ENCODE measurements at places on chromosomes 3 and 15. TPM values are rescaled to one million over a fixed set of nuclear protein-coding genes. Genes with fewer than 3 reads are reported as not detected.

ZNF385D gene
- total RNA-seq, result not detected

GOLGA6L6 gene
- not detected for total RNA-seq

CDHR4 gene
- total RNA-seq, result not detected

LHFPL4 gene
- total RNA-seq, result not detected

HTR3E gene
- total RNA-seq, result not detected

QTRT2 gene
- 27.5 TPM for total RNA-seq

ECE2 gene
- total RNA-seq, result not detected

DNA sequence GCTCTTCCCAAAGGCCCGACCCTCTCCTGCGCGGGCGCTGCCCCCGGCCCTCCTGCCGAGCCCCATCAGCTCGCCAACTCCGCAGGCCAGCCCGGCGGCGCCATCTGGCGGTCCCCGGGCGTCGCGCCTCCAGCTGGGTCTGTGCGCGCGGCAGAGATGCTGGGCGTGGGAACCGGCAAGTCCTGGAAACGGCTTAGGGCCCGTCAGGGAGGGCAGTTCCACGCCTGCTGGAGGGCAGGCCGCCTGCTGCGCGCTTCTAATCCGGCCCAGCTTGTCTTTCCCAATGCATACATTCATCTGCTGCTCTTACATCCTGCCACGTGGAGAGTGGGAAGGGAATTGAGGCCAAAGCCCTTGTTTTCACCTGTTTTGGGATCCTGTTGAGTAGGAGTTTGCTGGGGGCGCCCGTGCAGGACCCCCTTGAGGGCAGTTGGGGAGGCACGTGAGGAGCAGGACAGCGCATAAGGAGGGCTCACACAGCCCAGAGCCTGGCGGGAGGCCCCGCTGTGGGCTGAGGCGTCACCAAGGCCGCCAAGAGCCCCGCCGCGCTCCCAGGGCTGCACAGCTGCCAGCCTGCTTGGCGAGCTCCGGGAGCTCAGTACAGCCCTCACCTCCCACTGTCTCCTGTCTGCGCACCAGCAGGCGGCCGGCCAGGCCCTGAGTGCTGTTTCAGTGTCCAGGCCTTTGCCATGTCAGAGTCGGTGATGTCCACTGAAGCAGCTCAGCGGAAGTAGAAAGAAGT lies 165.6 kb downstream of the NSMCE3 start:
- DNase-seq, result peak; percentile 66

DNA sequence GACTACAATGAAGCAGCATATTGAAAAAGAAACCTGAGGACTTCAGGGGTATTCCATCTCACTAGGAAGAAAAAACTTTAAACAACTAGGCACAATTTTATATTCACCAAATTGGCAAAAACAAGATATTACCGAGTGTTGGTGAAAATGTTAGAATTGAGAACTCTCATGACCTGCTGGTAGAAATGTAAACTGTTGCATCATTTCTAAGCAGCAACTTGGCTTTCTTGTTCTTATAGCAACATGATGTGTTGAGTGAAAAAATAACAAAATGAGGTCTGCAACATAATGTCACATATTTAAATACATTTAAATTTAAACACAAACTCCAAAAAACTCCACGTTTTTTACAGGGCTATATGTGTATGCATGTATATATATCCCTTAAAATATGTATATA lies 59.0 kb upstream of the SPPL2A start:
- DNase-seq, result no peak

DNA sequence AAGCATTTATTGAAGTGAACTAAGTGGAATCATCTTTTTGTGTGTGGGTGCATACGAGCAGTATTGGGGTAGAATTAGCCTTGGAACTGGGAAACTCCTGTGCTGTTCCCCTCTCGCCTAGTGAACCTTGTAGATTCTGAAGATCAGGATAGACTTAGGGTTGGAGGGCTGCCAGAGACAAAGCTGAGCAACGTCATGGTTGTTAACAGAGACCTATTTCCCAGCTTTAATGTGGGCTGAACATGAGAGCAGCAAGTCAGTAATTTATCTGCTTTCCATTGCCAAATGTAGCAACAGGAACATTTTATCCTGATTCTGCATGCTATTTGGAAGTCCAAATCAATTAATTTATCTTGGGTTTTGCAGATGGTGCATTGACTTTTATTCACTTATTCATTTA lies 246.6 kb downstream of the IL20RB start:
- no peak for DNase-seq

GRCh38 chr3:30439451-30440053 lies 166.8 kb upstream of the TGFBR2 start:
- no peak for DNase-seq

DNA sequence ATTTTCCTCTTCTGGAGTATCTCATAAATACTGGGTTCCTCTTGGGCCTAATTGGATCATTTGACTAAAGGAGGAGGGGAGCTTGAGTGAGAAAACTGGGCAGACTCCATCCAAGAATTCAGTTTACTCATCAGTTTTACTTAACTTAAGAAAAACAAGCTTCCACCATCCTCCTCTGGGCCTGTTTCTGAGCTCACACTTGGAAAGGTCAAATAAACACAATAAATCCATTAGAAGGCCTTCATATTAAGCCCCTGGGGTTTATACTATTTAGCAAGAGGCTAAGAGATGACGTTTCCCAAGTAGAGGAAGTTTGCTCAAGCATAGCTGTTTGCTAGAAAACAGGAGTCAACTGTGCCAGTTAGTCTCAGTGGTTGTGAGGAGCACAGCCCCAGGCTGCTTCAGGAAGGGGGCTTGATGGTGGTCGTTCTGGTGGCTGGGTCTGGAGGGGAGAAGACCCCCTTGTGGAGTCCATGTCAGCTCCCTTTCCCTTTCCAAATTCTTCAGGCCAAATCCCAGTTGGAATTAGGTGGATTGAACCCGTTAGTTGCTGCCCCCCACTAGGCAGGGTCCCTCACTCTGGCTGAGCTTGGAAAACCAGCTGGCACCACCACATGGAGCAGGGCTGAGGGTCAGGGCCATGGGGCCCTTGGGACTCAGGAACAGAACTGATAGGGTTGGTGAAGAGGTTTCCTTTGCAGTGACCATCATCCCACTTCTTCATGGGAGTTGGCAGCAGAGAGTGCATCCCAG lies 64.8 kb downstream of the SPSB4 start:
- no peak for DNase-seq

GRCh38 chr15:59657635-59658125 lies 365 bp upstream of the GTF2A2 start:
- DNase-seq, result no peak

- no peak for DNase-seq
Measured at GRCh38 chr15:48324949-48325348, 6.3 kb upstream of the DUT start.

DNA sequence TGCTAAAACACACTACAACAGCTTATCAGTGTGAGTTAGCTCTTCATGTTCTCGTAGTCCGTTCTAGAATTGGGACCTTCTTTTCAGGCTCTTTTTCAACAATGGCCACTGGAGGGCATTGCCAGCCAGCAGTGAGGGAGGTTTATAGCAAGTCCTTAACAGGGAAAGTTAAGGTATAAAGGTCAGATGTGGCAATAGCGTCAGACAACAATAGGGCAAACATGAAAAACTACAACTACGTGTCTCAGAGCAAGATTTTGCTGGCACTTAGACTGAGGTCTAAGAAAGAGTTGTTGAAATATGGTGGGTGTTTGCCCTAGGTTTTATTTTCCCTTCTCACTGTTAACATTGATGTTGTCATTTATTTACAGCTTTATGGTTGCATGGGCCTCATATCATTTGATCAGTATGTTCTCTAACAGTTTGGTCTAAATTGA lies 161.4 kb downstream of the GMNC start:
- peak; percentile 7 for DNase-seq

DNA sequence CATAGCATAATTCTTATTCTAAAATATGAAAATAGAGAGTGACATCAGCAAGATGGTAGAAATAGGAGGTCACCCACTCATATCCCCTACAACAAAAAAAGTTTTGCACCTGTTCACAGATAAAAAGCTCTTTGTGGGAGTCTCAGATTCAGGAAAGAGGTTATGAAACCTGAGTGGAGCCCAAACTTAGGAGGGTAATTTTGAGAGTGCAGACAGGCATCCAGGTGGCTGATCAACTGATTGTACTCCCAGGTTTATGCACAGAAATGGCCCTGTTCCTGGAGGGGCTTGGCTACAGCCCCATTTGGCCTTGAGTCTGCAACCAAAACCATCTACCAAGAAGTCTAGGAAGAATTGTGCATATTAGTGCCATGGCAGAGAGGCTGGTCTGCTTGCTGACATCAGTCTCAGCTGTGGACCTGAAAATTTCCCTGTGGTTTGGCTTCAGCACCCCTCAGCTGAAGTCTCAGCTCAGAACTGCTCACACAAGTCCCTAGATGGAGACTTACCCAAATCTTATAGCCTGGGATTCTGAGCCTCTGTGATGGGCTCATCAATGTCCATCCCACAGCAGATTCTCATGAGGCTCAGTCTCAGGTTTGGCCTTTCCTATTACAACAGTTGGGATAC lies 291.6 kb downstream of the IL20RB start:
- no peak for DNase-seq

GRCh38 chr15:49831206-49831965 lies 210.5 kb downstream of the DTWD1 start:
- no peak for DNase-seq

- no peak for DNase-seq
Measured at GRCh38 chr3:154151969-154152368, 30.8 kb downstream of the ARHGEF26 start.

DNA sequence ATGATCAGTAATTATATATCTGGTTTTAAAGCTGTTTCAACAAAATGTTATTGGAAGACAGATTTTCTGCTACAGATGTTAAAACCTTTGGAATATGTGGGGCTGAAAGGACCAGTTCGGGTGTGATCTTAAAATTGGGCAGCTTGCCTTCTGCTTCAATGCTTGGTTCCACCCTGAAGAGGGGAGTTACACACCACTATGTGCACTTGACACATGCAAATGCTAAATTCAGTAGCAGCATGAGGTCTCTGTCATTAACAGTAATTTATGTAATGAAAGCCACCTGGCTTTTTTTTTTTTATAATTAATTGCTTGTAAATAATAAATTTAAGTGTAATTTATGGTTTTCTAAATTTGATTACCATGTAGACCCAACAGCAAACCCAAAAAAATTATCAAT lies 24.6 kb downstream of the CDIN1 start:
- DNase-seq, result no peak

- DNase-seq, result no peak
Measured at GRCh38 chr3:187223799-187224198, 26.5 kb downstream of the RTP1 start.

GRCh38 chr3:145383416-145383815 lies 777.6 kb downstream of the PLOD2 start:
- no peak for DNase-seq

DNA sequence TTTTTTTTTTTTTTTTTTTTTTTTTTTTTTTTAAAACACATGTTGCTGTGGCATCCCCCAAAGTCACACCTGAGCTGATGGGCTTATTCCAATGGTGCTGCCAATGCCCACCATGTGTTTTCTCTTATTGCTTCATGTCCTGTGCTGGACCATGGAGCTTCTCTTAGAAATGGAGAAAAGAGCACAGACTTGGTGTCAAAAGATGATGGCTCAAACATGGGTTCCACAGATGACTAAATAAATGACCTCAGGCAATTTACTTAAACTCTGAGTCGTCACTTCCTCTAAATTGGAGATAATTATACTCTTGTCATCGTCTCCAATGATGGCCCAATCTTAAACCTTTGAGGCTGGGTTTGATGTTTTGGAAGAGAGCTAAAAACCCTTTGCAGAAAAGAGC lies 28.1 kb downstream of the CHST2 start:
- DNase-seq, result no peak

DNA sequence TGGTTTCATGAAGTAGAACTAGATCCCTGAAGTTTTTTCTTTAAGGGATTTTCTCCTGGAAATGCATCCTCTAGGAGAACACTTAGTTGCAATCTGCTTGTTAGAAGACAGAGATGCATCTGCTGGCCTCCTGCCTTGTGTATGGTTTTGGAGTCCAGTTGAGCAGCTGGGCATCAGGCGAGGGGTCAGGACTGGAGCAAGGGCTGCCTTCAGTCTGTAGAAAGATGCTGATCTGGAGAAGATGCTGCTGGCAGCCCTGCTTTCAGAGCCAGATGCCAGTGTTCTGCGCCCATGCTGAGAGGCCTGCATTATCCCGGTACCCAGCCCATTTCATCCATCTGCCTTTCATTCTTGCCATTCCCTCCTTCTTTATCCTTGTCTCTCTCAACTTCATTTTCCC lies 77.4 kb downstream of the CHCHD6 start:
- DNase-seq, result no peak

GRCh38 chr3:30605005-30605404 lies 1.4 kb upstream of the TGFBR2 start:
- DNase-seq, result no peak

DNA sequence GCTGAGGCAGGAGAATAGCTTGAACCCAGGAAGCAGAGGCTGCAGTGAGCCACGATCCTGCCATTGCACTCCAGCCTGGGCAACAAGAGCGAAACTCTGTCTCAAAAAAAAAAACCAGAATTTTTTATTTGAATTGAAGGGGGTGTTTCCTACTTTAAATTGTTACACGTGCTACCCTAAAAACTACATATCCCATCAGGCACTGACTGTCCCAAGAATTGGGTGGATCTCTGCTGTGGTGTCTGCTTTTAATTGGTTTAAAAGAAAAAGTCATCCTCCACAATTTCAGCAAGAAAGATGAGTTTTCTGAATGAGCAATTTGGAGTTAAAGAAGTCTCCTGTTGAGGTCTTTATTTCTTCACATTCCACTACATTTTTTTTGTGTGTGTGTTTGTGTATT lies 2.1 kb downstream of the PDIA3 start:
- DNase-seq, result no peak

DNA sequence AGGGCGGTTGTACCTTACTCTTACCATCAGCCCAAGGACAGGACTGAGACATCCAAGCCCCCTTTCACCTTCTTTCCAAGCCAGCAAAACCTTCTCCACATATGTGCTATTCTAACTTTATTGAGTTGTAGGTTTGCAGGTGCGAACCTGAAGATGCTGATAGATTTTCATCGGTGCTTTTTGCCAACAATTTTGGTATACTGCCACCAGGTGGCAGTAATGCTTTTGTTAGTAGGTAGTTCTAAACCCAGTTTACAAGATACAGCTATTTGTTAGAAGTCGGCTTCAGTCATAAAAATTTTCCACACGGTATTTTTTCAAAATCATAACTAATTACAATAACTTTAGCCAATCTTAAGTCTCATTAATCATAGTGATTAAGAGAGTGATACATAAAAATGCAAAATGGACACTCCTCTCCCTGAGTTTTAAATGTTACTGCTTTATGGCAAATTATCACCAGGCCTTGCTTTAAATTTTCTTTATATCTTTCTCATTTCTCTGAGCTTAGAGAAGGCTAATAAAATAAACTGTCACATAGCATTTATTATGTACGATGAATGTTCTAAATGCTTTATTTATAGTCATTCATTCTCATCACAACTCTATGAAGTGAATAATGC lies 636 bp downstream of the TBC1D21 start:
- peak; percentile 41 for DNase-seq

DNA sequence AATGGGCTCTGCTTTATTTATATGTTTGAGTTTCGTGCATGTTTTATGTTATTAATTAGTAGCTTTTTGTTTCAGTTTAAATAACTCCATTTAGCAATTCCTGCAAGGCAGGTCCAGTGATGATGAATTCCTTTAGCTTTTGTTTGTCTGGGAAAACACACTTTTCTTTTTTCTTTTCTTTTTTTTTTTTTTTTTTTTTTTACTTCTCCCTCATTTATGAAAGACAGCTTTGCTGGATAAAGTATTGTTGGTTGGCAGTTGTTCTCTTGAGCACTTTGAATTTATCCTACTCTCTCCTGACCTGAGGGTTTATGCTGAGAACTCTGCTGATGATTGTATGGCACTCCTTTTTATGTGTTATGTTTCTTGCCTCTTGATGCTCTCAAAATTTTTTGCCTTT lies 35.7 kb downstream of the TMEM39A start:
- no peak for DNase-seq

- no peak for DNase-seq
Measured at GRCh38 chr3:45516829-45517228, 77.7 kb upstream of the LIMD1 start.
